Hindlimb muscle (tissue), 1 donor: ENCODE measurements at places on chromosomes 4 and X.

- no peak for DNase-seq
Observed at GRCh38 chr4:40301603-40302002, 33.5 kb upstream of the CHRNA9 start.

DNA sequence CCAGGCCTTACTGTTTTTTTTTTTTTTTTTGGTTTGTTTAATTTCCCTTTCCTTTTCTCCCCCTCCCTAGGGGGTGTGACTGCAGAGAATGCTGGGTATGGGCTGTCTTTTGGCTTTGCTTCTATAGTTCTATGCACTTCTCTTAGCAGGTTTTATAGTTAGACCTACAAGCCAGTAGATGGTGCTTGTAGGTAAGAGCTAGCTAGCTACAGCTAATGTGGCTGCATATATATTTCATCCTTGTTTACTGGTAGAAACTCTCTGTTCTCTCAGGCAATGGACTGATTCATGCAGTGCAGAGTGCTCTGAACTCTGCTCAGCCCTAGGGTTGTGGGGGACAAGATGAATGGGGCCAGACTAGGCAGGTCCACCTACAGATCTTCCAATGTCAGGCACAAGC is 246.4 kb downstream of the SH2D1A start:
- no peak for DNase-seq

DNA sequence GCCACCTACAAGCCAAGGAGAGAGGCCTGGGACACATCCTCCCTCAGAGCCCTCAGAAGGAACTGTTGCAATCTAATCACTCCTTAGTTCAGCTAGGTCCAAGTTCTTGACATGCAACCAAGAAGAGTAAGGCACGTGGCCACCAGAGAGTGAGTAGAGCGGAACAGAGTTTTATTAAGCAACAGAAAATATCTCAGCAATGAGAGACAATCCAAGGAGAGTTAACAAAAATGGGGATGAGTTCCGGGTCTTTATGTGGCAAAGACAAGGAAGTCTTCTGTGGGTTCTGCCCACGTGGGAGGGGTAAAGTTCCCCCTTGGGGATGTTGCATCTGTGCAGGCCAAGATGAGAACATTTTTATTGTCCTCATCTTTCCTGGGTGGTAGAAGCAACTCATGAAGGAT is 38.5 kb upstream of the PROM1 start:
- DNase-seq, result no peak

- DNase-seq, result no peak
Observed at GRCh38 chr4:17336069-17336468, 175.8 kb downstream of the QDPR start.

DNA sequence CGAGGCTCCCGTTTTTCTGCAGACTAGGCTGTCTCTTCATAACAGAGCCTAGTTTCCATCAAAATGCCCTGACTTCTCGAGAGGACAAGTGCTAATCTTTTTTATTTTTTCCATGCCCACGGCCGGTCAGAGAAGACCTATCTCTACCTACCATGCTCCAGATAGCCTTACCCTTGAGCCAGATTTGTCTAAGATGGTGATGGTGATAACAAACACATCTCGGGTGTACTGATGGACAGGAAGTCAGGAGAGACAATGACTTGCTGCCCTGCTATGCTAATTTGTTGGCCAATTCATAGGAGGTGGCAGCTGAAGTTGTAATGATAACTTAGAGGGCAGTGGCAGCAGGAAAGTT is 42.2 kb upstream of the NKRF start:
- no peak for DNase-seq

- no peak for DNase-seq
Observed at GRCh38 chr4:186920992-186921391, 197.3 kb upstream of the FAT1 start.

GRCh38 chrX:130418066-130418465 is 16.3 kb downstream of the RBMX2 start:
- no peak for DNase-seq

- DNase-seq, result no peak
Observed at GRCh38 chrX:19747652-19748610, 139.5 kb downstream of the SH3KBP1 start.

- no peak for DNase-seq
Observed at GRCh38 chr4:145827885-145828284, 110.7 kb downstream of the ZNF827 start.

DNA sequence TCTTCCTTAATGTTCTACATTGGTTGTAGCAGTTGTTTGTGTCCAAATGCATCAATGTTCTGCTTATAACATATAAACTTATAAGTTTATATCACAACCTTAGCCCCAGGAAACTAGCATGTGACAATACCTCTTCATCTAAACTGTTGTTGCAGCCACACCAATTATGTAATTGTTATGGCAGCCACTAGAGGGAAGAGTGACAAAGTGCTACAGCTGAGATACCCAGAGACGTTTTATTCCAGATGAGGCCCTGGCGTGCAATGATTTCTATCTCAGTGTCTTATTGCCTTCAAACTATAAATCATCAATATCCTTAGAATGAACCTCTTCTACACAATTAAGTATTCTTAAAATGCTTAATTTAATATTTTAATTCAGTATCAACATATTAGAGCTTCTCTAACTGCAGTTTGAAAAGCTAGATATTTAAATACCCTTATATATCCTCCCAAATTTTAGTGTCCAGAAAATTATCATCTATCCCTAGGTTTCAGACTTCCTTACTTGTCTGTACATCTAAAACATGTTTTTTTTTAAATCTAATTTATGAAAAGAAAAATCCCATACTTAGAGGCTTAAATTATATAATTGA is 171.6 kb downstream of the PCDH10 start:
- DNase-seq, result peak; percentile 1

- no peak for DNase-seq
Observed at GRCh38 chr4:54872261-54872660, 214.5 kb downstream of the KIT start.

DNA sequence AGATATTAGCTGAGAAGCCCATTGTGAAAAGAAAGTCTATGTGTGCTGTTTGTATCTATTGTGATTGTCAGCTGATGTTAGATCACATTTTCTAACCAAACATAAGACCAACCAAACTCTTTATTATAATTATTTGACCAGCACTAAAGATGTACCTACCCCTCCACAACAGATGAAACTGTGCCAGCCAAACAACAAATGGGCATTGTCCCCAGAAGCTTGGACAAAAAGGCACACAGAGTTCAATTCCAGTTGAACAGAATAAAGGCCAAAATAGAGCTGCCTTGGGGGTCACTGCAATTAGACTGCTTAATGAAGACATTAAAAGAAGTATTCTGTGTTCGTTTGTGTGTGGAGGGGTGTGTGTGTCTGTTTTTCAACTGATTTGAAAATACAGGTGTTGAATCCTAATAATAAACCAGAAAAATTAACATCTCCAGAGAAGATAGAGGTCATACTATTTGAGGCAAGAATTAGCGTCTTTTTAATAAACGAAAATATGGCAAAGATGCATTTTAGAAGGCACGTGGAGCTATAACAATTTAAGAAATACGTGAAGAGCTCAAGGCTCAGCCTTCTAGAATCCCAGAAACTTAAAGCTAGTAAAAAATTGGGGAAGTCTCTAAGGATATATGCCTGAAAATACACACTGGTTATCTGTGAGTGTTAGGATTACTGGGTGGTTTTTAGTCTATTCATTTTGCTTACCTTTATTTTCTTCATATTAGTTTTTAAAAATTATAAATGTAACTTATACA is 2.2 kb downstream of the SPP1 start:
- DNase-seq, result no peak

- DNase-seq, result peak; percentile 9
Observed at GRCh38 chrX:25207803-25208475, 192.2 kb upstream of the ARX start.

DNA sequence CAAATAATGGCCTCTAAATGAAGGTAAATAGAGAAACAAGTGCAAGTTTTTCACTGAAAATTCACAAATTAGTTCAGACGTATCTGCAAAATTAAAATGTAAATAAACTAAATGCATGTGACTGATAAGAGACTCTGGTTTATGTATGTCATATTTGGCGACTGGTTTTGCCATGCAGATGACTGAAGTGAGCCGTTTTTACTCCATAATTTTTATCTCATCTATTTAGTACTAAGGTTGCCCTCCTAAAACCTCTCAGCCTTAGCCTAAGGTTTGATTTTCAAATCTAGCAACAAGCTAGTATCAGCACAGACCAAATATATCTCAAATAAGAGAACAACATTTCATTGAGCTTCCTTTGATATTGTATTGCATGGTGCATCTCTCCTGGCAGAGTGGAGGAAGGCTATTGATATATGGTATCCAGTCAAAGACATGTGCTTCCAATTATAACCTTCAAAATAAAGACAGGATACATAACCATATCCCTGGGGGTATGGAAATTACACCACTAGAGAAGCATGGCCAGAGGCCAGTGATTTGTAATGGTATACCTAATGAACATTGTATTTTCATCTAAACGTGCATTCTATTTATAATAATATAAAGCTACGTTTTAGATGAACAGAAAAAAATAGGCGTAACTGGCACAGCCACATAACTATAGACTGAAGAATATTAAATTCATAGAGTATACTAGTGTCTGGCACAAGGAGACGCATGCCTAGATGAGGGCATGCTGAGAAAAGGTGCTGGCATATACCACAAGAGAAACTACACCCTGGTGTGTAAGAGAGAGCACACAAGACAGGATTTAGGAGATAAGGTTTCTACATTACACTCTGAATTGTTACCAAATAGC is 392.6 kb upstream of the INTU start:
- DNase-seq, result no peak

DNA sequence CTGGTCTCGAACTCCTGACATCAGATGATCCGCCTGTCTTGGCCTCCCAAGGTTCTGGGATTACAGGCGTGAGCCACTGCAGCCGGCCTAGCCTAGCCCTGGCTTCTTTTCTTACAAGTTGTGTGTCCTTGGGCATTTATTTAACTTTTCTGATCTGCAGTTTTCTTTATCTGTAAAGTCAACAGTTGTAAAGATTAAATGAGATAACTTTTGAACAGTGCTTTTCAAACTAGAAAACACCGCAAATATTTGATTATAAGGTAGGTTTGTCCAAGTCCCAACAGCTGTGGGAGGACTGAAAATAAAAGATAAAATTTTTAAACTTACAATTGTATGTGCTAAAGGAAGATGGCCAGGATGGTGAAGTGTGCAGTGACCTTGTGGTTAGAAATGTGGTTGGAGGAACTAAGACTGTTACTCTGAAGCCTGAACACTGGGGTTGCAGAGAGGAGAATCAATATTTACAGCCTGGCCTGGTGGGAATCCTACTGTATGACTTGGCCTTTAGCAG is 44.8 kb downstream of the GSX2 start:
- no peak for DNase-seq

- peak; percentile 16 for DNase-seq
Observed at GRCh38 chrX:154603438-154604430, 15.3 kb downstream of the CTAG1B start.

GRCh38 chr4:144985531-144985930 is 112.5 kb downstream of the ANAPC10 start:
- no peak for DNase-seq

- no peak for DNase-seq
Observed at GRCh38 chr4:91114386-91114785, 987.2 kb downstream of the CCSER1 start.

- DNase-seq, result no peak
Observed at GRCh38 chrX:112931478-112931877, 90.8 kb upstream of the AMOT start.

GRCh38 chrX:100975212-100975611 is 5.7 kb downstream of the ARL13A start:
- no peak for DNase-seq

DNA sequence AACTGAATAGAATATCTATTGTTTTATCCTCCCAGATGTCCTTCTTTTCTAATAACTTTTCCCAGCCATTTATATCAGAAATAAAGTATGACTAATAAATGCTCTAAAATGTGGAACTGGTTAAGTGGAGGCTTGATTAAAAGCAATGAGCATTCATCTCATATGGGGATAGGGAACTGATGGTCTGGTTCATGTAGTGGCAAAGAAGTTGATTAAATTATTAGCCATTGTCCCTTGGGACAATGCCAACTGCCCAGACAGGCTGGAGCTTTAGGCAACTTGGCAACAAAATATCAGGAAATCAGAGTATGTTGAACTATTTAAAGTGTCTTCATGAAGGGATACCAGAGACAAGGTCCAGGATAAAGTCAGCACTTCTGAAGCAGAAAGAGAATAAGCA is 24.2 kb downstream of the TRO start:
- no peak for DNase-seq

DNA sequence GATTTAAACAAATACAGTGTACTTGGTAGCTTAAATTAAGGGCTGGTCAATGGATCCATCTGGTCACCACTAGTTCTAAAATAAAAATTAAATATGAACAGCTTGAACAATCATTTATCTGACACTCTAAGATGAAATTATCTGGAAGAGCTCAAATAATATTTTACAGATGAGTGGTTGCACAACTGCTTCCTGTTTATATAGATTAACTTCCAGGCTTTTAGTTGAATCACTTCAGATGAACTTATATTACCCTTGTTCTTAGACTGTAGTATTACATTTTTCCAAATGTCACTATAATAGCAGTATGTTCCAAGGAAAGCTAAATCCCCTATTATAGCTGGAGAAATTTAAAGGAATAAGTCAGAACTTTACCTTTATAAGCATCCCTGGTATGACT is 92.4 kb upstream of the SMIM10 start:
- no peak for DNase-seq

GRCh38 chr4:41601025-41601424 is 63.1 kb downstream of the LIMCH1 start:
- no peak for DNase-seq

DNA sequence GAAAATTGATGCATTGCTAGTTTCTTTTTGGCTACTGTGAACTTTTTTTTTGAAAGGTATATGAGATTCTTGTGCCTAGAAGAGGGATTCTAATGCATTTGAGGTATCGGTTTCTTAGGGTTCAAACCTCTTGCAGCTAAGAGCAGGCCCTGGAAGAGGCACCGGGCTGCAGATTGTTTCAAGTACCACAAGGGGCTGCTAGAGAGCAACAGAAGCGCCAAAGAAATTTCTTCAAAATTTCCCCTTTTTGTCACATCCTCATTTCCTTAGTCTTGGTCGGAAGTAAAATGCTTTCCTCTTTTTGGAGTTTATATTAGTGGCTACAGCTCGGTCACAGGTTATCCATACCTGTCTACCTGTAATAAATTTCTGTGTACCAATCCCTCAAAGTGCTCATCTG is 89.8 kb downstream of the PDGFRA start:
- peak; percentile 29 for DNase-seq

GRCh38 chrX:66149519-66149918 is 14.5 kb upstream of the HEPH start:
- no peak for DNase-seq

DNA sequence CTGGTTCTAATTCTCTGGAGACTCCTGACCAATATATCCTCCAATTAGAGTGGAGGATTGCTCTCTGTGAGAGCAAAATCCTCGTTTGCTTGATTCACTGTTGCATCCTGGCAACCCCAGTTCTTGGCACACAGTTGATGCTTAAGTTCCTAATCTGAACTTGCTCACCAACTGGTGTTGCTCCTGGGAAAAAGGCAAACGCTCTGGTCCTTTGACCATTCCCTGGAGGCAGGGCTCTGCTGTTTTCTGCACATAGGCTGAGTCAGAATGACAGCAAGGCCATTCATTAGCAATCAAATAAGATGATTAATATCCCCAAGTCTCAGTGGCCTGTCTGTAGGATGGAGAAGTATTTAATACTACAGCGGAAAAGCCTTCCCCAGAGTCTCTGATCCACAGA is 172.7 kb upstream of the TBC1D9 start:
- no peak for DNase-seq

- no peak for DNase-seq
Observed at GRCh38 chr4:17915439-17915838, 104.7 kb downstream of the NCAPG start.
